ENCODE measurements at places on chromosomes 16 and 17.

DNA sequence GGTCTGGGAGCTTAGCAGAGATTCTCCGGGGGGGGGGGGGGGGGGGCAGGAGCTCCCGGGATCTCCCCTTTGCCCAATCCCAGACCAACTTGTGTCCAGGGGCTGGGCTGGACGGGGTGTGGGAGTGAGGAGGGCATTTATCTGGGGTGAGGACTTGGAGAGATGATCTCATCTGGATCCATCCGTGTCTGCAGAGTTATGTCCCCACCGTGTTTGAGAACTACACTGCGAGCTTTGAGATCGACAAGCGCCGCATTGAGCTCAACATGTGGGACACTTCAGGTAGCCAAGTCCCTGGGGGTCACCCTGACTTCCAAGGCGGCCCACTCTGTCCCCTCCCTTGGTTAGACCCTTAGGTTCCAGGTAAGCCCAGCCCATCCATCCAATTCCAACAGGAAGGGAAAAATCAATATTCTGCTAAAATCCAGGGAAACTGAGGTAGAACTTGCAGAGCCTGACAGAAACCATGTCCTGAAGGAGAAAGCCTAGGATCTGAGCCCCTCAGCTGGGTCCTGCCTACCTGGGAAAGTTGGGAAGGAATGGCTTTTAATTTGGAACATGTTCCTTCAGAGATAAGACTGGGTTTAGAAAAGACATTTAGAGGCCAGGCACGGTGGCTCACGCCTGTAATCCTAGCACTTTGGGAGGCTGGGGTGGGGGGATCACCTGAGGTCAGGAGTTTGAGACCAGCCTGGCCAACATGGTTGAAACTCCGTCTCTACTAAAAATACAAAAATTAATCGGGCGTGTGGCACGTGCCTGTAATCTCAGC is 921 bp downstream of the RND2 start:
- DNase-seq, result no peak

- DNase-seq, result no peak
Observed at GRCh38 chr16:66872559-66872942, 7.8 kb upstream of the PDP2 start.

DNA sequence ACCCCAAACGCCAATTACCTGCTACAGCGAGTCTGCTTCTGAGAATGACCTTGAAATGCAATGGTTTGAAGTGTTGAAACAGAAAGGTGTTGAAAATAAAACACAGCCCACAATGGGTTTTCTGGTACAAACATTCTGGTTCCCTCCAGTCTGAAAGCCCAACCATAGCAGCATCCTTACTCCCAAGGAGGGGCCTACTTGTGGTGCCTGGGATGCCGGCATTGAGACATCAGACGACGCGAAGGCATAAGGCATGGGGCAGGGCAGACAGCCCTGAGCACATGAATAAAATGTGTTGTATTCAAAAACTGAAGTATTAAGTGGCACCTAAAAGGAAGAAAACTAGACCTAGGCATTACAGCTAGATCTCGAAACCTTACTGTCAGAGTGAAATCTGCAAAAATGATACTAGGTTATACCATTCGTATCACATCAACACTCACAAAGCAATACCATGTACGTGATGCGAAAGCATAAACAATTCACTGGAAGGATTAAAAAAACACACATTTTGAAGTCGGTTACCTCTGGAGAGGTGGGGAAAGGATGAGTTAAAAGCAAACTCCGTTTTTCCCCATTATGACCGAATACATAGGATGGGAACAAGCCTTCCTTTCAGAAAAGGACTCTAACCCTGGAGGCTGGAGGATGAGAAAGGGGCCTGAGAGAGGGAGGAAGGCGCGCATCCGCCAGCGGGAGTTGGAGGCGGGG is 702 bp downstream of the NUDT21 start:
- DNase-seq, result no peak

DNA sequence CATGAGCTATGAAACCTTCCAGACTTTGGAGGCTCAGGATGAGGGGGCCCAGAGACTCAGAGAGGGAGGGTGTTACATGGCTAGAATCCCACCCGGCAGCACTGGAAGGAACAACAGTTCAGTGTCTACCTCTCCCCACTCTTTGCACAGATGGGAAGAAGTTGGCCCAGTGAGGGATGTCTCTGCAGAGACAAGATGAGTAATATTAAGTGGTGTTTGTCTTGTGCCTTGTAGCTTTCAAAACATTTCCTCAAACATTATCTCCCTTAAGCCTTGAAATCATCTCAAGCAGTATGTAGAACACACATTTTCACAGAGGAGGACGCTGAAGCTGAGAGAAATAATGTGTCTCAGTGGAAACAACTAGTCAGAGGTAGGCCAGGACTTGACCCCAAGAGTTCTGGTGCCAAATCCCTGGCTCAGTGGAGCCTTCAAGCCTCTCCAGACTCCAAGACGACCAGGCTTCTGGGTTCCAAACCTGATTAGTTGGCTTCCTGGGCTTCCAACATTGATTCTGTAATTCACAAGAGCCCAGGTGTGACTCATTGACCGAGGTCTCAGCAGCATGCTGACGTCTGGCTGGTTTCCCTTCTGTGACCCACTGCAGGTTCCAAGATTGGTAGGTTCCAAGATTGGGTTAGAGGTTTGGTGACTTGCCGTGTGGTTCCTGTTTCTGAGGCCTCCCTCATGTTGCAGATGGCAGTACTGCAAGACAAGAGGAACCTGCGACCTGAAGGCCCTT is 7.4 kb downstream of the RNF112 start:
- no peak for DNase-seq

DNA sequence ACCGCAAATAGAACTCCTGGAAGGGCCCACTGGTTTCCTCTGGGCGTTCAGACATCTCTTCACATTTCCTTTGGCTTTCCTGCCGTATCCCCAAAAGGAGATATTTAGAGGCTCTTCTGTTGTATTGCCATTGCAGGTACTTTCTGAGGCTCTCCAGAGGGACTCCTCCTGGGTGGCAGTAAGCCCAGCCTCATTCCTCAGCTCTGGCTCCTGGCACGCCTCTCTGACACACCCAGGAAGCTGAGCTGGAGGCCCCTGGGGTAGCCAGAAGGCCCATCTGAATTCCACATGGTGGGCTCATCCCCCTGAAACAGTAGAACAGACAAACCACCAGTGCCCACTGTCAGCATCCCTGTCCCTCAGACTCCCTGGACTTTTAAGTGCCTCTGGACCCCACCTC is 206.7 kb downstream of the PARN start:
- DNase-seq, result no peak

DNA sequence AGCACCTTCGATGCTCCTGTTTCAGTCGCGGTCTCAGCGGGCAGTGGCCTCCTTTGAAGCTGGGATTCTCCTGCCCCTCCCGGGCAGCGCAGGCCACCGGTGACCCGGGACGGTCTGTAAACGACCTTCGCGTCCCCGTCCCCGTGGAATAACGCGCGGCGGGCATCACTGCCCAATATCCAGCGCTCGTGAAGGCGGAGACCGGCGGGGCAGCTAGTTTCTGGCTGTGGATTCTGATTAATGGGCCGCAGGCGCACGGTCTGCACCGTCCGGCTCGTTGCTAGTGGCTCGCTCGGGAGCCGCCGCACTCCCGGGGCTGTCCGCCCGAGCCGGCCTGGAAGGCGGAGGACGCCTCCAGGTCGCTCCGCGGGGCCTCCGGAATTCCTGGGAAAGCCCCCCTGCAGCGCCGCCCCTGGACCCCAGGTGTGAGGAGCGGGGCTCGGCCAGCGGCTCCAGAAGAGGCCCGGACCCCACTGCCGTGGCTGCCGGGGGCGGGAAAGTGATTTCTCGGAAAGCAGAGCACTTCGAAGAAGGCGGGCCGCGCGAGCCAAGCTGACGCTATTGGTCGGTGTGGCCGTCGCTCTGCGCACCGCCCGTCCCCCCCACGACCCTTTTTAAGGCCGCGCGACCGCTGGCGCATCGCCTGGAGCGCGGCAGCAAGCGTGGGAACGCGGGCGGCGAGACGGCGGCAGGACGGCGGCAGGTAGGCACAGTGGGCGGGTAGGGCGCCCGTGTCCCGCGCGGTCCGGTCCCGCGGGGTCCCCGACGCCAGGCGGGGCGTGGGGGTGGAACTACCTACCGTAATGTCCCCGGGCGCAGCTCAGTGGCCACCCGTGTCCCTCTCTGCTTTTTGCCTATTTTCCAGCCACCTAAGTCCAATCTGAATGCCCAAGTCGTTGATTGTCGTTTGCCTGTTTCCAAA is at the start of gene IRF8:
Gene IRF8, plus strand, starts transcription at position 642 of the 922 bp plus-strand sequence. CDS start 3,854 bp downstream, outside the sequence.
- DNase-seq, result peak; percentile 18

- no peak for DNase-seq
Observed at GRCh38 chr17:76578376-76578775, 7.3 kb downstream of the ST6GALNAC2 start.

DNA sequence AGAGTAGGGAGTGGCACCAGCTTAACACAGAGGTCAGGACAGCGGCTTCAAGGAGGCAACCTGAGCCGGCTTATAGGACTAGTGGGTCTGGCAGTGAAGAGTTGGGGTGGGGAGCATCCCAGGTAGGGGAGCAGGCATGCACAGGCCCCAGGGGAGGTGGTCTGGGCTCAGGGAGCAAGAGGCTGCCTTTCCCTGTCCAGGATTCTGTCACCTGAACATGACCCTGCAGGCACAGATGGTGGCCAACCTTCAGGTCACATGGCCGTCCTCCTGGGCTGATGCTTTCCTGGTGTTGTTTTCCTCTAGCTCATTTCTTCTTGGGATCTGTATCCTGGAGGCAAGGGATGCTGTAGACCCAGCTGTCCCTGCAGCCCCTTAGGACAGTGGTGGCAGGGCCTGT is 3.5 kb upstream of the MYO15A start:
- no peak for DNase-seq

GRCh38 chr16:81784072-81784795 is 5.1 kb downstream of the PLCG2 start:
- DNase-seq, result no peak

DNA sequence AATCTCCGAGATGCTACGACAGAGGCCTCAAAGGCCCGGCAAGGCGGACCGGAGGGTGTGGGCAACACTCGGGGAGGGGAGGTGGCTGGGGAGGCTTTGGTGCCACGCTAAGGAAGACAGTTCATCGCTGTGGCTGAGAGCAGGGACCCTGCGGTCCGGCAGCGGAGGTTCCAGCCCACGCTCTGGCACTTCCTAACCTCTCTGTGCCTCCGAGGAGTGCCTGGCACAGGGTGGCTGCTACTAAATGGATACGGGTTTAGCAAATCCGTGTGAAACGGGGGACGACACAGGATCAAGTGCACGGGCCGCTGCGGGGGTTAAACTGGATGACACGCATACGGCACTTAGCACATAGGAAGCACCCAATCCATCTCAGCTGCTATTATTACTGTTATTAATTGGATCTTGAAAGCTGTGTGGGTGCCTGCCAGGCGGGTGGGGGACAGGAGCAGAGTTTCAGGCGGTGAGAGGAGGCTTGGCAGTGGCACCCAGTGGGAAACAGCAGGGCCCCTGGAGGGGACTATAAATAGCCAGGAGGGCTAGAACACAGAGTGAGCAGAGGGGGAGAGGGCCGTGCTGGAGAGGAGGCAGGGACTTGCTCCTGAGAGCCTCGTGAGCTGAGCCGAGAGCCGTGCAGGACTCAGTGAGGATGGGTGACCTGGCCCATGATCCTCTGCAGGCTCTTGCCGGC is 45.0 kb downstream of the ABR start:
- no peak for DNase-seq

DNA sequence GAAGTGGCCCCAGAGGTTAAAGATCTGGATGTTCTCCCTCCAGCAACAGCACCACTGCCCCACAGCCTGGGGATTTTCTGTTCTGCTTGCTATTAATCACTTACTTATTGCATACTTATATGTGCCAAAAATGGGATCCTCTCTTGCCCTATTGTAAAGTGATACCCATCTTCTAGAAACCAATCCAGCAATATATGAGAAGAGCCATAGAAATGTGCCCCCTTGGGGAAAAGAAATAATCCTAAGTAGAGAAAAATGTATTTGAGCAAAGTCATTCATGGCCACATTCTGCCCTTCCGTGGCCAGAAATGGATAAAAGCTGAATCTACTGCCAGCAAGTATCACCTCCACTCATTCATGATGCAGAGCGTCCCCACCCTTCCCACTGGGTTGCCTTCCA is 20.9 kb downstream of the SOST start:
- no peak for DNase-seq

DNA sequence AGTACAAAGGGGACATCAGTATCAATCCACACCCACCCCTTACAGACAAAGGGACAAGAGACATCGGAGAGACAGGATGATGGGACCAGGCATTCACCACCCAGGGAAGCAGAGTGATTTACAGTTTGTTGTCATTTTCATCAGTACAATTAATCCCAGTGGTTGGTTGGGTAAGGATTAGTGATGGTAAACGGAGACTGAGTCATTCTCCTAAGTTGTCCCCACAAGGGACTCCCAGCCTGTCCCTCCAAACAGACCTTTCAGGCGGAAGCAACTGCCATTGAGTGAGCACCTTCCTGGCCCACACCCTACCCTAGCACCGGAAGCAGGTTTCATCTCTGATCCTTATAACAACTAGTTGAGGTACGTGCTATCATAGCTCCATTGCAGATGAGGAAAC is 11.2 kb downstream of the PPL start:
- no peak for DNase-seq

GRCh38 chr17:28615260-28615940 is 1.4 kb upstream of the RSKR start:
- no peak for DNase-seq

DNA sequence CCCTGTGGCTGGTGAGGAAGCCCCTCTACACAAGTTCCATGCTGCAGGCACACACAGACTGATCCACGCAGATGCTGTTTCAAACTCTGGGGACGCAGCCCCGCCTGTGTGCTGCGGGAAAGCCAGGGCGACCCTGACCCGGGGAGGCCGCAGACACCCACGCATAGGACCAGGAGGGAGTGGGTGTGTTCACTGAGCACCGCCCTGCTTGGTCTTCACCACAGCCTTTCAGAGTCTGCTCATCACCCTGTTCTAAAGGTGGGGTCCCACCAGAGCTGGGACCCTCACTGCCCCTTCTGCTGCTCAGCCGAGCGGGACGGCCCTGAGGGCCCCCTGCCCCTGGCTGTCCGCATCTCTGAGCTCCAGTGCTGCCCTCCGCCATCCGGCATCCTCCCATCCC is 7.5 kb downstream of the TSPAN10 start:
- no peak for DNase-seq

GRCh38 chr16:57648125-57648524 is 19.7 kb downstream of the ADGRG1 start:
- no peak for DNase-seq

GRCh38 chr17:16026895-16027294 is 27.3 kb downstream of the TTC19 start:
- DNase-seq, result no peak

- DNase-seq, result no peak
Observed at GRCh38 chr17:66971730-66972441, 7.4 kb downstream of the CACNG4 start.
